Breast epithelium (tissue), 4 donors: ENCODE measurements at places on chromosomes 16 and 17.

DNA sequence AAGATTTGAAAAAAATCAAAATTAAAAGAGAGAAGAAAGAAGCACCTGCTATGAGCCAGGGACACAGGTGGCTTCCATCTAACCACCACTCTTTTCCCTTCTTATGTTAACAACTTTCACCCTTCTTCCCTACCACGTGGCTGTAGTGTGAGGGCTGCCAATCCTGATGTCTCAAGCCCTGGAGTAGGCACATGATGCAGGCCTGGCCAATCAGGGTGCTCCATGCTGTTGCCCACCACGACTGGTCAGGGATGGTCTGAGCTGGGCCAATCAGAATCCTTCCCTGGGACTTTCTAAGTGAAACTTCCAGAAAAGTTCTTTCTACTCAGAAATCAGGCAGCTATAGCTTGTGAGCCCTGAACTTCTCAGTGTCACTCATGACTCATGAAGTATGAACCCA is 140.7 kb downstream of the SDK2 start:
- peaks cover 9% of the 10 kb centered on the region for H3K27me3 ChIP-seq
- no peak for DNase-seq
- H3K36me3 ChIP-seq = no peaks in the 10 kb centered on the region
- H3K4me1 ChIP-seq = no peaks in the 10 kb centered on the region
- H3K27ac ChIP-seq = no peak overlapping the region

GRCh38 chr16:79139799-79140198 is 460.7 kb downstream of the MAF start:
- no peaks in the 10 kb centered on the region for H3K27me3 ChIP-seq
- no peaks in the 10 kb centered on the region for H3K36me3 ChIP-seq
- no peak overlapping the region for H3K4me3 ChIP-seq
- DNase-seq = no peak
- H3K27ac ChIP-seq = no peak overlapping the region

DNA sequence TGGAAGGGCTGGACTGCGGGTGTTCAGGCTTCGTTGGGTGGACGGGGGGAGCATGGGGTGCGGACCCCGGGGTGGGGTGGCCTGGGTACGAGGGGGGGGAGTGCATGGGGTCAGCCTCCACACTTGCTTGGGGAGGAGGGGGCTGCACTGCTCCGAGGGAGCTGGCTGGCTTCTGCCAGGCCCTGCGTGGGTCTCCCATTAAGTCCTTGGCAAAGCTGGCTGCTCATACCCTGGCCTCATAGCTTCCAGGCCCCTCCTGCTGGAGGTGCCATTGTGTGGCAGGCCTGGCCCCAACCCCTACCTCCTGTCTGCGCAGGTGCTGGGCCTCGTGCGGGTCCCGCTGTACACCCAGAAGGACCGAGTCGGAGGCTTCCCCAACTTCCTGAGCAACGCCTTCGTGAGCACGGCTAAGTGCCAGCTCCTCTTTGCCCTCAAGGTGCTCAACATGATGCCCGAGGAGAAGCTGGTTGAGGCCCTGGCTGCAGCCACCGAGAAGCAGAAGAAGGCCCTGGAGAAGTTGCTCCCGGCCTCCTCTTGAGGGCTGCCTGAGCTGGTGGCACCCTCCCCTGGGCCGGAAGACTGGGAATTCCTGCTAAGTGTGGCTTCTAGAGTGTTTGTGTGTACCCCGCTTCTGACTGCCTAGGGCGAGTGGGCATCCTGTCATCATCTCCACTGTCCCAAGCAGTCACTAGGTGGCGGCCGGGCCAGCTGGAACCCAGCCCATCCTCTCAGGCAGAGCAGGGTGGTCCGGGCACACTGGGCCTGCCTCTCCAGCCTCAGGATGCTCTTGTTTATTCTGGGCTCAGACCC is 1.5 kb downstream of the NUDT16L1 start:
- no peaks in the 10 kb centered on the region for H3K27me3 ChIP-seq
- DNase-seq = peak; percentile 53
- peak overlapping the region; percentile 100 for H3K4me3 ChIP-seq
- peak overlapping the region; percentile 96 for H3K27ac ChIP-seq
- H3K36me3 ChIP-seq = no peaks in the 10 kb centered on the region

DNA sequence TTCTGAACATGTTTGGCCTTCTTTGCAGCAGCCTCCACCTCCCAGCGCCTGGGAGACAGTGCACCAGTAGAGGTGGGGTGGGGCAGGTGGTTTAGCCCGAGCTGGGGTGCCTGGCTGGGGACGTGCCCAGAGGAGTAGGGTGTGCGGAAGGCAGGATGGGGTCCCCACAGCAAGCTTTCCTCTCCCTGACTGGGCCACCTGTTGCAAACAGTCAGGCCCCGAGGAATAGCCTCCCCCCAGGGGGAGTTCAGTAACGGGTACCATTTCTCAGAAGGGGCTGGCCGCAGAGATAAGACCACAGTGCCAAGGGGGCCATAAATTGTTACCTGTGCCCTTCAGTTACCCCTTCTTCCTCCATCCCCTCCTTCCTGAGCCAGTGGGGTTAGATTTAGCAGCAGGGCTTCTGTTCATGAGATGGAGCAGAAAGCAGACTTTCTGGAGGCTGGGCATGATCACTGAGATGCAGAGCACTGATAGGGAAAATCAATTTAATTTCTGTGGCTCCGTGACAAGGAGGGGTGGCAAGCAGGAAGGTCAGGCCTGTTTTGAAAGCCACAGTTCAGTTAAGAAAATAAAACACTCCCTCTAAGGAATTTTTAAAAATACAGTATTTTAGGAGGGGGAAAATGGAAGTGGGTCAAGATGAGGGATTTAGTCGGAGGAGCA is 181.9 kb downstream of the MSI2 start:
- no peaks in the 10 kb centered on the region for H3K27me3 ChIP-seq
- H3K4me1 ChIP-seq = peaks cover 8% of the 10 kb centered on the region
- H3K27ac ChIP-seq = peak overlapping the region; percentile 36
- H3K4me3 ChIP-seq = no peak overlapping the region
- H3K36me3 ChIP-seq = no peaks in the 10 kb centered on the region

- no peaks in the 10 kb centered on the region for H3K27me3 ChIP-seq
- DNase-seq = no peak
- no peaks in the 10 kb centered on the region for H3K36me3 ChIP-seq
- peaks cover 10% of the 10 kb centered on the region for H3K4me1 ChIP-seq
- peak overlapping the region; percentile 74 for H3K4me3 ChIP-seq
- H3K27ac ChIP-seq = peak overlapping the region; percentile 86
Measured at GRCh38 chr17:39635614-39636176, 1.2 kb upstream of the STARD3 start.

GRCh38 chr17:82158825-82159224 is 53.8 kb downstream of the CCDC57 start:
- no peaks in the 10 kb centered on the region for H3K27me3 ChIP-seq
- no peaks in the 10 kb centered on the region for H3K36me3 ChIP-seq
- no peak for DNase-seq
- H3K4me3 ChIP-seq = no peak overlapping the region

GRCh38 chr17:81040791-81041337 is 5.9 kb downstream of the BAIAP2 start:
- H3K4me3 ChIP-seq = no peak overlapping the region
- no peak for DNase-seq
- H3K36me3 ChIP-seq = no peaks in the 10 kb centered on the region
- peak overlapping the region; percentile 88 for H3K27ac ChIP-seq
- H3K4me1 ChIP-seq = peaks cover 61% of the 10 kb centered on the region
- H3K27me3 ChIP-seq = no peaks in the 10 kb centered on the region

DNA sequence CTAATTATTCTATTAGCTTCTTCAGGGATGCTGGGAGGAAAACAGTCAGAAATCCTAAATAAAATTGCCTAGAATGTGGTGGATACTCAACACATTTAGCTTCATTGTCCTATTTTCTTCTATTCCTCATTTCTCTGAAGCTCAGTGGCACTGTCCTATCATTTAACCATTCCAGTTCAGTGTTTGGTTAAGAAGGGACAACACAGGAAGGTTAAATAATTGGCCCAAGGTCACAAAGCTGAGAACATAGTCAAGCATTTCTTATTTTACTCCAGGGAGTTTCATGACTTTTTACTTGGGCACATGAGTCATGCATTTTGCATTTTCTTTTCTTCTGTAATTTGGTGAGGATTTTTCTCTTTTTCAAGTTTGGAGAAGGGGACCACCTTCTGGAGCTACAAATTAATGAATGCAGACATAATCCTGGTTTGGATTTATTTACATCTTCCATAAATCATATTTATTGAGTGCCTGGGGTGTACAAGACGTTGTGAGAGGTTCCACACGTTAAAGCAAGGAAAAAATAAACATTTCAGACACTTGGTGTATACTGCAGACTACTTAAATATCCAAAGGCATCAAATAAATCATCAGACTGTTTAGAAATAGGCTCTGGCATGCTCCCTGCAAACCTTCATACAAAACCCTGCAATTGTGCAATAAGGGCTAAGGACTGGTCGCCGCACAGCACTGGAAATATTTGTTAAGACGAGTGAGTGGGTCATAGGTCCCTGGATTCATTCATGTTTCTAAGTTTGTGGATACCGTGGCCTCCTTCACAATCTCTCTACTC is 263.9 kb downstream of the MAF start:
- no peak overlapping the region for H3K27ac ChIP-seq
- H3K36me3 ChIP-seq = no peaks in the 10 kb centered on the region
- H3K27me3 ChIP-seq = no peaks in the 10 kb centered on the region

DNA sequence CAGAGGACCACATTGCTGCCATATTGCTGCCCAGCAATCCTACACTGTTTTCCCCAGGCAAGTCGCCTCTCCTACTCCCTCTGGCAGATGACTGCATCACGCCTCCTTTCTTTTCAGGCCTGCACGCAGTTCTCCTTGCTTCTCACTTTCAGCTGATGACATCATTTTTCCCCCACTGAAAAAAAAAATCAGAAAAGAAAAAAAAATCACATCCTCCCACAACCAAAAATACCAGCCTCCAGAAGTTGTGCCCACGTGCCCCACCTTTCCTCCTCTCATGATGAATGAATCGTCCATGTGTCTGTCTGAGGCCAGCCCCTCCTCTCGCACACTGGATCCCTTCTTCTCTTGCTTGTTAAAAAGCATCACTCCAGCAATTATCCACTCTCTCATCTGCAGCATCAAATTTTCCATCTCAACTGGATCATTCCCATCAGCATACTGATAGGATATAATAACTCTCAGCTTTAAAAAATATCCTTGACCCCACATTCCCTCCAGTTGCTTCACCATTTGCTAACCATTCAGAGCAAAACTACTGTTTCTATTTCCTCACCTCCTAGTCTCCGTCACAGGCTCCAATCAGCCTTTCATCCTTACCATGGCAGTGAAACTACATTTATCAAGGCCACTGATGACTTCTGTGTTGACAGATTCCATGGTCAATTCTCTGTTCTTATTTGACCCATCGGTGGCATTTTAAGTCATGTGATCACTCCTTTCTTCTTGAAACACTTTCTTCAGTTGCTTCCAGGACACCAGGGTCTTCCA is 30.1 kb upstream of the DYNLL2 start:
- no peaks in the 10 kb centered on the region for H3K36me3 ChIP-seq
- no peak overlapping the region for H3K4me3 ChIP-seq
- H3K27ac ChIP-seq = no peak overlapping the region
- no peaks in the 10 kb centered on the region for H3K4me1 ChIP-seq

- no peaks in the 10 kb centered on the region for H3K27me3 ChIP-seq
- no peaks in the 10 kb centered on the region for H3K4me1 ChIP-seq
- DNase-seq = no peak
- H3K4me3 ChIP-seq = no peak overlapping the region
- H3K27ac ChIP-seq = no peak overlapping the region
Measured at GRCh38 chr17:66345264-66345663, 42.9 kb downstream of the PRKCA start.

DNA sequence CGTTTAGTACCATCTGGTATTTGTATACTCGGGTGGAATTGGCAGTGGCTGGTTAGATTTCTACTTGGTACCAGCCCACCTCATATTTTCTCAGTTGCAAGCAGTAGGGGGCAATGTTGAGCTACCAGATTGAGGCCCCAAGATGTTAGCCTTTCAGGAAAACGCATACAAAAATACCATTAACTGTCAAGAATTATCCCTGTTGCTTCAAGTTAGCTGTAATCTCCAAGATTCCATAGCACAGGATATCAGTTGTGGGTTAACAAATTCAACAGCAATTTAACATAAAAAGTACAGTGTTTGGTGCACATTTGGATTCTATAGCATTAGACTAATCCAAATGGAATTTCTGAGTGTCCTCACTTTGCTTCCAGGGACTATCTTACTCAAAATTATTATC is 188.2 kb downstream of the FTO start:
- DNase-seq = peak; percentile 53
- H3K27ac ChIP-seq = peak overlapping the region; percentile 36
- no peak overlapping the region for H3K4me3 ChIP-seq
